Activated CD4-positive, alpha-beta T cell treated with anti-CD3 and anti-CD28 coated beads for 1 hour (primary cell): ENCODE measurements at places on chromosomes 12 and 14.

GRCh38 chr12:59844750-59845149 is 248.9 kb downstream of the SLC16A7 start:
- no peak for DNase-seq

- no peak for DNase-seq
Measured at GRCh38 chr12:82554529-82554928, 132.2 kb upstream of the TMTC2 start.

GRCh38 chr12:9786726-9787717 is 26.3 kb upstream of the CD69 start:
- DNase-seq: no peak

GRCh38 chr14:68775614-68776126 is 17.2 kb downstream of the ZFP36L1 start:
- no peak for DNase-seq

GRCh38 chr14:99009871-99010270 is 262.1 kb downstream of the BCL11B start:
- DNase-seq: no peak

DNA sequence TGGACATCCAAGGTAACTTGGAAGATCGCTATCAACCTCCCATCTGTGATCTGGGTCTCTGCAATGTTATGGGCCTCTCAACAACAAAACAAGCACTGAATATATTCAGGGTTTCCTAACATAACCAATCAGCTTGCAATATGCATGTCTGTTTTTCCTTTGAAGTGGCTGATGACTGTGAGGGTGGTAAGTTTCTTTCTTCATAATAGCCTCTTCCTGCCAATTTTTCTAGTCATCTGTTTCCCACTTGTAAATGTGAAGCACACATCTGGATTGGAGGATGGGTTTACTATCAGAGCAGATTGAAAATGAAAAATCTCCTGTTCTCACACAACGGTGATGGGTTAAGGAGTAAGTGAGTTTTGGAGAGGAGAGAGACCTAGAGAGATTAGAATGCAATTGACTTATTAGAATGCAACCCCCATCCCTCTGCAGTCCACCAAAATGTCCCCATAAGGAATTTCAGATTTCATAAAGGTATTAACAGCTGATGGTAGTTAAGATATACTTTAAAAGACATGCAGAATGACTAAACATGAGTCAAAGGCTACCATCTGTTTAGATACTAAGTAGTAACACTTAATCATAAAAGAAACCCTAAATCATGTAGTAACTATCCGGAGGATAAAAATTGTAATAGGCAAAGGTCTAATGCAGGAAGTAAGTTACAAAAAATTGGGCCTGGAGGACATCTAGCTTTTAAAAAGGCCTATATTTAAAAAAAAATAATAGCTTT is 58.4 kb upstream of the SAV1 start:
- DNase-seq: no peak

GRCh38 chr14:49828640-49829039 is 23.9 kb downstream of the NEMF start:
- no peak for DNase-seq

DNA sequence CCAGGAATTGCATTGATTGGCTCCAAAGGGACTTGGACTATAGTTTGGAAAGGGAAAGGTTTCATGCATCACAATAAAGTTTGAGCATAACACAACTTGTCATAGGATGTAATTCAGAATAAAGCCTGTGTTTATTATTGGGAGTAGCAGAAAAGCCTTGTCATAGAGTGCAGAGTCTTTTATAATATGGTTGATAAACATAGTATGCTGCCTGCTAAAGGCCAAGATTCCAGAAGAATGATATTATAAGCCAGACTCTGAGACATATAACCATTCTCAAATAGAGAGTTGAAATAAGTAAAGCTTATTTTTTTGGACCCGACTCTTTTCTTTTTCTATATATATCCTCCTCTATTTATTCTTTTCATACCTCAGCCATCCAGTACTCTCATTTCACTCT is 207.3 kb downstream of the LRIG3 start:
- no peak for DNase-seq

GRCh38 chr12:1607940-1608712 is 13.7 kb upstream of the FBXL14 start:
- no peak for DNase-seq

DNA sequence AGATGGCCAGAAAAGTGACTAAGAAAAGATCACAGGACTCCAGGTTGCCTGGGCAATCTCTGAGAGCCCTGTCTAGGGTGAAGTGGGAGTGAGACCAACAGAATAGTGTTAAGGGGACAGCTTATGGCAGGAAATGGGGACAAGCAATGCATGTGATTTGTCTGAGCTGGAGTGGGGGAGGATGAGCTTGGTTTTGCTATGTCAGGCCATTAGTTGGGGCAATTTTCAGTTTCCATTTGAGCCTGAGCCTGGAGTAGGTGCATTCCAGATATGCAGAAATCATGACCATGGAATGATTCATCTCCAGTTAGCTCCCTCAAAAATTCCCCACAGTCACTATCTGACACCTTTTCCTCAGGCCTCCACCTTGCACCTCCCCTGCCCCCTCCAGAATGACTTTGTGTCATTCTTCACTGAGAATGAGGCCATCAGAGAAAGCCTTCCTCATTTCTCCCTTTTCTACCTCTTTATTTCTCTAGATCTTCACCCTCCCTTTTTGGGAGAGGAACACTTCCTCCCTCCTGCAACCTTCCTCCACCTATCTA is 150.9 kb upstream of the PLEKHG7 start:
- no peak for DNase-seq
